Stimulated activated CD4-positive, alpha-beta T cell treated with anti-CD3 and anti-CD28 coated beads, Interleukin-1b, Interleukin-23, amount 100 ng/mL, for 24 hours (primary cell): ENCODE measurements at places on chromosomes 2 and 18.
A peak's percentile ranks its signal among the peaks of the same experiment; 100 is the strongest.

GRCh38 chr2:158024288-158024898 lies 77.3 kb upstream of the UPP2 start:
- peak; percentile 30 for DNase-seq

DNA sequence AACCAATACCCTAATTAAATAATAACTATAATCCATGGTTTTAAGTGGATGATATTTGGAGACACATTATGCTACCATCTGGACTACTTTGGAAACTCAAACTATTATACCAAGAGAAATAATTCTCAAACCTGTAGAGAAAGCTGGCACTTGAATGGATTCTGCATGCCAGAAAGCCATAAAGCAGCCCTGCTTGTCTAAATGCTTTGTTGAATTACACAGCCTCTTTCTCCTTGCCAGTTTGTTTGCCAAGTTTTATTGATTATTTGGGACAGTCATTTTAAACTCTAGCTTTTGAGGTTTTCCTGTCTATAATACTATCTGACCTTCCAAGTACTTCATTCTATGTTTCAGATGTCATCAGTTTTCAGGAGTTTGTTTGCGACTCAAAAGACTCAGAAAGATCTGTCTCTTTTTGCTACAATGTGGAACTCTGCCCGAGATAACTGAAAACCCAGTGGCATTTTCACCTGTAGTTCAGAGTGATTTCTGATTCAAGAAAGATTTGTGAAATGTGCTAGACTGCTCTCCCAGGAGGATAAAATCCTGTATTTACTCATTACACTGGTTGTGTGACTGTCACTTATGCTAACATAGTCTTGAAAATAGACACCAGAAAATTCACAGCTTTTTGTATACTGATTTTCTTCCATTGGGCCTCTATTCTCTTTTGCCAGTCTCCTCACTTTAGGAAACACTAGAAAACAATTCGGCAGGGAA lies 29.2 kb upstream of the MBOAT2 start:
- DNase-seq = no peak

GRCh38 chr2:188963741-188964140 lies 10.4 kb upstream of the COL3A1 start:
- no peak for DNase-seq

- DNase-seq = no peak
Observed at GRCh38 chr2:194549387-194549786, 1107.6 kb upstream of the SLC39A10 start.

- no peak for DNase-seq
Observed at GRCh38 chr2:194867328-194867727, 789.7 kb upstream of the SLC39A10 start.

DNA sequence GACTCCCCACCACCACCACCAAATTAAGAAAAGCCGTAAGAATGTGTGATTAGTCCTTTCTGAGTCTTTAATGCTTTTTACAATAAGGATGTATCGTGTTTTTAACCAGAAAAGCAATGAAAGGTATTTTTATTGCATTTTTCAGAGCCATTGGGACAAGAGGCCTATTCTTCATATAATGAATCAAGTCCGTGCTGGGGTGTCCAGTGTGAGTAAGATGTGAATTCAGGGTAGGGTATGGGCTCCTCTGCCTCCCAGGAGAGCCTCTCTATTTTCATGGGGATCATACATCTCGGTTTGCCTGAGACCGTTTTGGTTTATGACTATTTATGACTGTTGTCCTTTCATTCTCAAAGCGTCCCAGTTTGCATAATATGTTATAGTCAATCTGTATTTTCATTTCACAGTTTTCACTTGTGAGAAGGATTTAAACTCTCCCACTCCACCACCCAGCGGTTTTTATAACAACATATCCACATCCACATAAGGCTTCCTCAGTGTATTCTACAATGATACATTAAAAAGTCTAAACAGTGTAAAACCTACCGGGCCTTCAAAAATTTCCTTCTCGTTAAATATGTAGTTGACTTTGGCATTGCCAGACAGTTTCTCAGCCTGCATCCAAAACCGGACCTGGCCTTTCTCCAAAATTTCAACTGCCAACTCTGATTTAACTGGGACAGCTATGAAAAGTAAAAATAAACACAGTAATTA lies 80.8 kb upstream of the LPIN2 start:
- no peak for DNase-seq

- no peak for DNase-seq
Observed at GRCh38 chr2:219959471-219959870, 332.0 kb downstream of the SLC4A3 start.

DNA sequence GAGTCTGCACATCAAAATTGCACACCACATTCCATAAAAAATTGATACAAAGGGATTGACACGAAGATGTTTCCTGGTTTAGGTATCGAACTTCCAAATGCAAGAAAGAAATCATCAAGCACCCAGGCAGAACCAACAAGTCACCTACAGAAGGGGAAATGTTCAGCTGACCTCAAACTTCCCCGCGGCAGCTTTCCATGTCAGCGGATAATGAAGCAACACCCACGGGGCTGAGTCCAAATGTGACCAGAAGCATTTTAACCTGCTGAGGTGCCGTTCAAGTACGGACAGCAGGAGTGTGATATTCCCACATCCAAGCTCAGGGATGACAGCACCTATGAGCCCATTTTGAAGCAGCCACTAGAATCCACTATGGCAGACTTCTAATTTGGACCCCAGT lies 124.9 kb downstream of the GALNT14 start:
- DNase-seq = no peak

DNA sequence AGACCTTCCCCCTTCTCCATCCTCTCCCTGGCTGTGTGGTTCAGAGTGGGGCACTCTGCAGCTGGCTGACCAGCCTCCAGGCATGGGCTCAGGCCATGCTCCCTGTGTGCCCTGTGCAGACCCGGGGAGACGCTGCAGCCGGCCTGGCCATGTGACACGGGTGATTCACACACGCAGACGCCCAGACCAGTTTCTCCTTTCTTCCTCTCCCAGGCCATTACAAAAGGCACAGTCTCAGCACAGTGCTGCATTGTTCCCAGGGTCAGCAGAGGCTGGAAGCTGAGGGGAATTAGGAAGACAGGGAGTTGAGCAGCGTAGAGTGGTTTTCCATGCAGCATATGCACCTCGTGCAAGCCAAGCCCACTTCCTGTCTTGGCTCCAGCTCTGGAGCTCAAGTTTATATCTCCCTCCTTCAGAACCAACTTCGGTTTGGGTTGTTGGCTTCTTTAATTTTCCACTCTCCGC lies 288.5 kb downstream of the TNS1 start:
- DNase-seq = no peak

GRCh38 chr2:37894601-37895000 lies 30.5 kb upstream of the RMDN2 start:
- DNase-seq = no peak
